ENCODE measurements at places on chromosomes 16 and 17.

DNA sequence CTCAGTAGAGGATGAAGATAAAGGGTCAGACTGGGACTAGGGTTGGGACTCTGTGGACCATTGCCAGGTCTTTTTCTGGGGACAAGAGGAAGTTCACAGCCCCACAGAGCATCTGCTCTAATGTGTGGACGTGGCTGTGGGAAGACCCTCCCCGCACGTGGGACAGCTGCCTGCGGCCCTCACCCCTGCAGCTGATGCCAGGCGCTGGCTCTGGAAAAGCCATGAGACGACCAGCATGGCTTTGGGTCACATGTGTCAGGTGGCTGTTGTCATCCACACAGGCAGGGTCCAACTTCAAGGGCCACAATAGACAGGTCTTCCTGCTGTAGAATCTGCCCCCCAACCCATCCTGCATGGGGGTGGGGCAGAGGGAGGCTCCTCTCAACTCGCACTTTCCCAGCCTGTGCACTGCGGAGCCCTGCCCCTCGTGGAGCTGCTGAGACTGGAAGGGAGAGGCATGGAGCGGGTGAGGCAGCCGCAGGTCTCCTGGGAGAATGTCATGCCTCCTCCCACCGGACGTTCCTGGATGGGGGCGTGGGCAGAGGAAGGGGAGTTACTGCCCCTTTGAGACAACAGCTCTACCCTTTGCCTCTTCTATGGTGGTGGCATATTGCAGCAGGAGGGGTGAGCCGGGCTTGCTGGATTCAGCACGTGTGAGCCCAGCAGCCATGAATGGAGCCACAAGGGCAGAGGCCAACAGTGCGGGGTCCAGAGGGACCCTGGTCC is 53.4 kb downstream of the PIMREG start:
- no peak for DNase-seq

GRCh38 chr17:50613007-50613992 is 21.4 kb upstream of the ABCC3 start:
- DNase-seq, result no peak

GRCh38 chr16:8852534-8852933 is 16.3 kb downstream of the CARHSP1 start:
- DNase-seq, result no peak

GRCh38 chr16:23528644-23529310 is 18.5 kb upstream of the GGA2 start:
- no peak for DNase-seq

GRCh38 chr16:80702696-80703095 is 101.7 kb downstream of the CDYL2 start:
- no peak for DNase-seq

Data from central memory CD4-positive, alpha-beta T cell (primary cell).